ENCODE measurements at places on chromosomes 7 and 10.

DNA sequence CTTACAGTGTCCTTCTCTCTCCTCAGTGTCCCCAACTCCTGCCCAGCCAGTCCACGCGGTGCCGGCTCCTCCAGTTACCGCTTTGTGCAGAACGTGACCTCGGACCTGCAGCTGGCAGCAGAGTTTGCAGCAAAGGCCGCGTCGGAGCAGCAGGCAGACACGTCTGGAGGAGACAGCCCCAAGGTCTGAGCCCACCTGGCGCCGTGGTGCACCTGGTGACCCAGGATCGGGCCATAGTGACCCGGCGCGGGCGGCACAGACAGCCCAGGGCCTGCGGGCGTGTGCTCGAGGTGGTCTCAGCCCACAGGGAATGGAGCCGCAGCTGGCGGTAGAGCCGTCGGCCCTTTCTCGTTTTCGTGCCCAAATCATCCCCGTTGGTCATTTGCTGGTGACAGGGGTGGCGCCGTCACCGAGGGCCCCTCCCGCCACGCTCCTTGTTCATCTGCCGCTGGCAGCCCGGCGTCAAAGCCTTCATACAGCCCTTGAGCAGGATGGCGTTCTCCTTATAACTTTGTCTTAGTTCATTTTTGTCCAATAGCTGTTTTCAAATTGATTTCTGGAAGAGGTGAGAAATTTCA lies 20.9 kb upstream of the AP5Z1 start:
- DNase-seq = no peak

- DNase-seq = no peak
Measured at GRCh38 chr7:27194686-27195379, 5.1 kb downstream of the HOXA13 start.

DNA sequence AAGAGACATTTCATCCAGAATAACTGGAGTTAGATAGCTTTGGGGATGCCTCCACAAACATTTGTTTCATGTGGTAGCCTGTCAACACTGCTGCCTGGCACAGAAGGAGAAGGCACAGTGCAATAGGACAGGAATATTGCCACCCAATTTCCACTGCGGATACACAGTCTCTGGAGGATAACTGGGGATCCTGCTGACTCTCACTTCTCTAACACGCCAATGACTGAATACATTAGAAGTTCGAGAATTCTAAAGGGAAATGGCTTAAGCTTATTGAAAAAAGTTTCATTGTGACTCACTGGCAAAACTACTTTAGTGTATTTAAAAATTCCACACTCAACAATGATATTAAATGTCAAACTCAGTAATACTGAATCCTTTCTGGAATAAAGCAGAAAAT lies 12.9 kb downstream of the ARL3 start:
- DNase-seq = no peak

DNA sequence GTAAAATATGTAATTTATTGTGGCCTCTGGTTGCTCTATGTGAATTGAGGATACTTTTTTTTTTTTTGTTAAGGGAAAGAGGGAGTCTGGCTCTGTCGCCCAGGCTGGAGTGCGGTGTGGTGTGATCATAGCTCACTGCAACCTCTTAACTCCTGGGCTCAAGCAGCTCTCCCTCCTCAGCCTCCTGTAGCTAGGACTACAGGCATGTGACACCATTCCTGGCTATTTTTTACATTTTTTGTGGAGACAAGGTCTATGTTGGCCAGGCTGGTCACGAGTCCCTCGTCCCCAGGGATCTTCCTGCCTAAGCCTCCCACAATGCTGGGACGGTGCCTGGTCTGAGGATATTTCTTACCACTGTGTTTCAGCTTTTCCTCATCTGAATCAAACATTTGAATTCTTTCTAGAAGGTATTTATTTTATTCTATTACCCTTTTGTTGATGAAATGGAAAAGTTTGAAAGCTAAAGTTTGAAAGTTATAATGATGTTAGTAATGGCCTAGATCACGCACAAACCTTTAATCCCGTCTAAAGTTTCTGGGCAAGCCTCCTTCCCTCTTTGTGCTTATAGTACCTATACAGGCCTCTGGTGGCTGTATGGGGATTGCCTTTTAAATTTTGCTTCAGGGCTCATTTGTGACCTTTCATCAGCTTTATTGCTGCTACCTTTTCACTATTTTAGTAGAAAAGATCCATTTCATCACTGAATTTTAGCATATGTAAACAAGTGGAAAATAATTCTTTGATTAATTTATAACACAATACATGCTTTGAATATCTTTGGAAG lies 2.0 kb downstream of the IFRD1 start:
- DNase-seq = no peak

- DNase-seq = no peak
Measured at GRCh38 chr7:151012031-151012692, 12.1 kb downstream of the ATG9B start.

DNA sequence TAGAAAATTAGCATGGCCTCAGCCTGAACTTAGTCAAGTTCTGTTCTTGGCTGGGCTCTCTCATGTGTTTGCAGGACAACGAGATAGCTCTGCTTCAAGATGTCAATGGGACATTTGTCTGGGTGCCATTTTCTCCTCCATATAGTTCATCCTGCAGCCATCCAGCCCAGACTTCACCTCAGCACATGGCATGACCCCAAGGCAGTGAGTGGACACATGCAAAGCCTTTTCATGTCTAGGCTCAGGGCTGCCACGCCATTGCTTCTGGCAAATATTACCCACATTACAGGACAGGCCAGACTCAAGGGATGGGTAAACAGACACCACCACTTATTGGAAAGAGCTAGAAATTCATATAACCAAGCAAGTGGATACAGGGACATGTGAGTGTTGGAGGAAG lies 9.3 kb downstream of the AKR1C3 start:
- no peak for DNase-seq

DNA sequence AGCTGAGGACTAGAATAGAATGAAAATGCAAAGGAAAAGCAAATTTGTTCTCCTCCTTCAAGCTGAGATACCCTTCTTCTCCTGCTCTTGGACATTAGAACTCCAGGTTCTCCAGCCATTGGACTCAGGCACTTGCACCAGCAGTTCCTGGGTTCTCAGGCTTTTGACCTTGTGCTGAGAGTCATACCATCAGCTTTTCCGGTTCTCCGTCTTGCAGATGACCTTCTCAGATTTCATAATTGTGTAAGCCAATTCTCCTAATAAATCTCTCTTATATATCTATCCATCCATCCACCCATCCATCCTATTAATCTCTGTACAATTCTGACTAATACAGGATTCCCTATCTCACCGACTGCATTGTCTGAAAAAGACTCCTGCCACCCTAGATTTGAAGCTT lies 108.3 kb downstream of the AHR start:
- DNase-seq = no peak

- DNase-seq = no peak
Measured at GRCh38 chr7:90948085-90948484, 316.1 kb upstream of the FZD1 start.

GRCh38 chr10:43267811-43268210 lies 946 bp upstream of the RASGEF1A start:
- no peak for DNase-seq

Measured in BJ (cell line).